Bronchial epithelial cell (primary cell): ENCODE measurements at places on chromosomes 2 and 18. TPM values are rescaled to one million over a fixed set of nuclear protein-coding genes. Genes with fewer than 3 reads are reported as not detected.

Gene MC5R
- total RNA-seq: not detected in 2 replicates

Gene TMEM247
- total RNA-seq: not detected in 2 replicates

Gene SEPTIN10
- 62.4 and 89.7 TPM in 2 replicates for total RNA-seq

Gene PAPOLG
- total RNA-seq: 8.4 and 9.7 TPM in 2 replicates

Gene UCN
- 0.51 and 1.8 TPM in 2 replicates for total RNA-seq

Gene IL1B
- 22.6 and 41.0 TPM in 2 replicates for total RNA-seq

Gene LOXL3
- 0.13 and 0.53 TPM in 2 replicates for total RNA-seq

Gene FBLN7
- under 0.01 and 0.13 TPM in 2 replicates for total RNA-seq

Gene HOXD12
- total RNA-seq: not detected in 2 replicates

Gene PARD6G
- total RNA-seq: 12.4 and 13.2 TPM in 2 replicates
